Trophoblast cell (in vitro differentiated cells and primary cell): ENCODE measurements at places on chromosomes 6 and 20.

- H3K4me3 ChIP-seq = no peak overlapping the region
- no peaks in the 10 kb centered on the region for H3K4me1 ChIP-seq
Observed at GRCh38 chr20:61621035-61621730, 369.1 kb downstream of the CDH4 start.

GRCh38 chr6:19311786-19312185 lies 525.4 kb upstream of the ID4 start:
- H3K27me3 ChIP-seq = no peaks in the 10 kb centered on the region
- H3K4me1 ChIP-seq = peaks cover 4% of the 10 kb centered on the region
- H3K27ac ChIP-seq = no peak overlapping the region
- DNase-seq = no peak

GRCh38 chr20:16364320-16364687 lies 208.9 kb downstream of the KIF16B start:
- no peak overlapping the region for H3K4me3 ChIP-seq
- no peak overlapping the region for H3K27ac ChIP-seq
- no peak for DNase-seq
- H3K4me1 ChIP-seq = no peaks in the 10 kb centered on the region
- peaks cover 13% of the 10 kb centered on the region for H3K36me3 ChIP-seq

- H3K36me3 ChIP-seq = no peaks in the 10 kb centered on the region
- H3K27ac ChIP-seq = no peak overlapping the region
- no peaks in the 10 kb centered on the region for H3K4me1 ChIP-seq
- H3K4me3 ChIP-seq = no peak overlapping the region
- H3K27me3 ChIP-seq = peaks cover 6% of the 10 kb centered on the region
Observed at GRCh38 chr6:84779917-84780316, 15.5 kb upstream of the TBX18 start.

- H3K36me3 ChIP-seq = no peaks in the 10 kb centered on the region
- H3K4me3 ChIP-seq = no peak overlapping the region
- no peak overlapping the region for H3K27ac ChIP-seq
- no peaks in the 10 kb centered on the region for H3K4me1 ChIP-seq
Observed at GRCh38 chr6:141443032-141443431, 689.7 kb upstream of the GJE1 start.

- no peak overlapping the region for H3K27ac ChIP-seq
- H3K4me1 ChIP-seq = peaks cover 18% of the 10 kb centered on the region
- no peaks in the 10 kb centered on the region for H3K27me3 ChIP-seq
- H3K4me3 ChIP-seq = no peak overlapping the region
Observed at GRCh38 chr6:30821862-30822784, 62.2 kb upstream of the DDR1 start.

- H3K4me3 ChIP-seq = no peak overlapping the region
- no peaks in the 10 kb centered on the region for H3K27me3 ChIP-seq
- no peaks in the 10 kb centered on the region for H3K36me3 ChIP-seq
Observed at GRCh38 chr6:146984251-146984924, 219.8 kb upstream of the STXBP5 start.

- no peak overlapping the region for H3K4me3 ChIP-seq
- no peaks in the 10 kb centered on the region for H3K27me3 ChIP-seq
- H3K27ac ChIP-seq = no peak overlapping the region
- H3K4me1 ChIP-seq = peaks cover 8% of the 10 kb centered on the region
Observed at GRCh38 chr20:34528921-34529297, 12.7 kb downstream of the DYNLRB1 start.

GRCh38 chr6:147169529-147169928 lies 34.7 kb upstream of the STXBP5 start:
- no peaks in the 10 kb centered on the region for H3K36me3 ChIP-seq
- DNase-seq = peak; percentile 71
- H3K27ac ChIP-seq = no peak overlapping the region
- no peaks in the 10 kb centered on the region for H3K27me3 ChIP-seq
- no peak overlapping the region for H3K4me3 ChIP-seq
- no peaks in the 10 kb centered on the region for H3K4me1 ChIP-seq

- peaks cover 31% of the 10 kb centered on the region for H3K4me1 ChIP-seq
- H3K27ac ChIP-seq = no peak overlapping the region
- H3K36me3 ChIP-seq = no peaks in the 10 kb centered on the region
Observed at GRCh38 chr20:50678169-50678898, 13.0 kb downstream of the RIPOR3 start.

DNA sequence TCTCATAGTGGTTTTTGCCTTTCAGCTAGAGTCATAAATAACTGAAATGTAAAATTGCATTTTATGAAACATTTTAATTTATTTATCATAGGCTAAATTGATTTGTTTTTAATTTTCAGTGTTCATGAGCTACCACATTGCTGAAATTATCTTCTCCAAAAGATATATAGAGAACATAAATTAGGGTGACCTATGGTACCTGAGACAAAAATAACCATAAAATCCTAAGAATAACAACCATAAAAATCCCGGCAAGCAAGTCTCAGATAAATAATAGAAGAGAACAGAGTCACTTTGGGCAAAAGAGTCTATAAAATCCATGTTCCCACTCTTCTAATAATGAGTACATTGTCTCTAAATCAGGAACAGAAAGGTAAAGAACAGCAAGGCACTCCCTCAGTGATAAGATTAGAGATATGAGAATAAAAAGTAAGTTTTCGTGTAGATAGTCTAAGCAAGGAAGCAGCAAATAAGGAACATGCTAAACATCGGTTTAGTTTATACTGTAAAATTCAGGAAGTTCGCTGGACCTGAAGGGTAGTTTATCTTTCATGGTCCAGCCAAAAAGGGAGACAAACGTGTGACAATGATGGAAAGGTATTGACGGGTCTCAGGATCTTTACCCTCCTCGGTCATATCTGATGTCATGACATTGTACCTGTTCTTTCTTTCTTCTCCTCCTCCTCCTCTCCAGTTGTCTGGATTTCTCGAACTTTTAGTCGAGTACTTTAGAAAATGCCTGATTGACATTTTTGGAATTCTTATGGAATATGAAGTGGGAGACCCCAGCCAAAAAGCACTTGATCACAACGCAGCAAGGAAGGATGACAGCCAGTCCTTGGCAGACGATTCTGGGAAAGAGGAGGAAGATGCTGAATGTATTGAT lies 117.6 kb downstream of the TMEM242 start:
- no peak overlapping the region for H3K4me3 ChIP-seq
- H3K36me3 ChIP-seq = peaks cover 28% of the 10 kb centered on the region
- no peak overlapping the region for H3K27ac ChIP-seq
- no peak for DNase-seq

DNA sequence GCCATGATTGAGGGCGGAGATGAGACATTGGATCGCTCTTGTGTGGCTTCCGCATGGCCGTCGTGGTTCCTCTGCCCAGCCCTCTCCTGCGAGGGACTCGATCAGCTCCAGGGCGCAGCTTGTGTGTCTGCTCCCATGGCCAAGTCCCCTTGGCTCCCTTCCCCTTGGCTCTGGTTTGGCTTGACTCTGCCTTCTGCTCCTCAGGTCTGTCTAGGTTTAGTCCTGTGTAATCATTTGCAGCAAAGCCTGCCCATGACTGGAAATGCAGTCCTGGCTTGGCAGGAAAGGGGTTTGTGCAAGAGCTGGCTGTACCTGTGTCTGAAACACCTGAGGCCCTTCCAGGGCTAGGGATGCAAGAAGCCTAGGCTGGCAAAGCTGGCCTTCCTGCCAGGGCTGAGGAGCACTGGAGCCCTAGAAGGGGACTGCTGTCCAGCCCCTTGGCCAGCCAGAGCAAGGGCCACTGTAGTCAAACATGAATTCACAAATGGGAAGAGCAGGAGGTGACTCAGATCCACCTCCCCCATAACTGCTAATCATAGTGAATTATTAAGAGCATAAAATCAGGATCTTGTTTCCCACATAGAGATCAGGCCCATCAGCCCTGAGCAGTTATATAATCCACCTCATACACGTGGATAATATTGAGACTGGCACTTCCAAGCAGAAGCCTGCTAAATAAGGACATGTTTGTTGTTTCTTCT lies 196.8 kb downstream of the FARS2 start:
- no peaks in the 10 kb centered on the region for H3K36me3 ChIP-seq
- DNase-seq = no peak
- no peaks in the 10 kb centered on the region for H3K4me1 ChIP-seq
- H3K4me3 ChIP-seq = no peak overlapping the region
- H3K27ac ChIP-seq = no peak overlapping the region
- H3K27me3 ChIP-seq = no peaks in the 10 kb centered on the region

DNA sequence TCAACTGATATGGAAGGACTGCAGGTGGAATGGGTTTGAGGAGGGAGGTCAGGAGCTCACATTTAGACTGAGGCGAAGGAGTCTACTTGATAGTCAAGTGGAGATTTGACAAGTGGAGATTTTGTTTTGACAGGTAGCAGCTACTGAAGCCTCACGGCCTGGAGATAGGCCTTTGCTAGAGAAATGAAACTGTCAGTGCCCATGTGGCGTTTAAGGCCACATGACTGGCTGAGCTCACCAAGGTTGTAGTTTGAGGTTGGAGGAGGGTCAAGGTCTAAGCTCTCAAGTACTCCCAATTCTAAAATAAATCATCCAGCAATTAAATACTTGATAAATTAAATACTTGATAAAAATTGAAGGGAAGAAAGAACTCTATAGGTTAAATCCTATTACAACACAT lies 80.1 kb upstream of the C6orf118 start:
- no peaks in the 10 kb centered on the region for H3K27me3 ChIP-seq
- no peak overlapping the region for H3K27ac ChIP-seq
- no peak overlapping the region for H3K4me3 ChIP-seq
- no peaks in the 10 kb centered on the region for H3K36me3 ChIP-seq
- DNase-seq = no peak
- no peaks in the 10 kb centered on the region for H3K4me1 ChIP-seq

DNA sequence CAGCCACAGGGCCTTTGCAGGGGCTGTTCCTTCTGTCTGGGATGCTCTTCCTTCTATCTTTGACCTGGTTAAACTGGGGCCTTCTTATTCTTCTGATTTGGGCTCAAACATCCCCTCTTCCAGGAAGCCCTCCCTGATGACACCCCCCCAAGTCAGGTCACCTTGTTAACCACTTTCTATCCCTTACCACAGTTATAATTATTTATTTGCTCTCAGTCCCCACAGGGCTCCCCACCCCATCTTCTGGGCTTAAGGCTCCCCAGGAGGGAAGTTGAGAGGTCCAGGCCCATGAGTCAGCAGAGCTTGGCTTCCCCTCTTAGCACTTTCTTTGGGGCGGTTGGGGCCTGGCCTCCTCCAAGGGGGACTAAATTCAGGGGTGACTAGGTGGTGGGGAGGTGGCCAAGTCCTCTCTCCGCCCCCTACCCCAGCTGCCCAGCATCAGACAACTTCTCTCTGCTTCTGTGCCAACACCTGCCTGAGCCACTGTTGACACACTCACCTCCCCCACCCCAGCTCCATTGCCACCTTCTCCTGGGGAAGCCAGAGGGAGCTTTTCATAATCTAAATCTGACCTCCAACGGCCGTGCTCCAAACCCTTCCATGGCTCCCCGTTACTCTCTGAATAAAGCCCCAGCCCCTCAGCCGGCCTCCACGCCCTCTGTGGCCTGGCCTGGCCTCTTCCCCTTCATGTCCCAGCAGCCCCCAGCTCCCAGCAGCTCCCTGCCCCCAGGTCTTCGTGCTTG lies 70.0 kb downstream of the CEBPB start:
- no peaks in the 10 kb centered on the region for H3K27me3 ChIP-seq
- H3K4me3 ChIP-seq = no peak overlapping the region
- H3K36me3 ChIP-seq = no peaks in the 10 kb centered on the region
- H3K27ac ChIP-seq = no peak overlapping the region
- no peak for DNase-seq
- peaks cover 9% of the 10 kb centered on the region for H3K4me1 ChIP-seq

- peak overlapping the region; percentile 14 for H3K27ac ChIP-seq
- no peak overlapping the region for H3K4me3 ChIP-seq
- H3K27me3 ChIP-seq = no peaks in the 10 kb centered on the region
- peaks cover 53% of the 10 kb centered on the region for H3K4me1 ChIP-seq
- H3K36me3 ChIP-seq = peaks cover 16% of the 10 kb centered on the region
Observed at GRCh38 chr20:63858393-63859165, 2.7 kb upstream of the ABHD16B start.

GRCh38 chr6:30345852-30346251 lies 896 bp downstream of the RPP21 start:
- peaks cover 14% of the 10 kb centered on the region for H3K36me3 ChIP-seq
- DNase-seq = no peak
- H3K27ac ChIP-seq = no peak overlapping the region
- peaks cover 4% of the 10 kb centered on the region for H3K4me1 ChIP-seq
- no peaks in the 10 kb centered on the region for H3K27me3 ChIP-seq

DNA sequence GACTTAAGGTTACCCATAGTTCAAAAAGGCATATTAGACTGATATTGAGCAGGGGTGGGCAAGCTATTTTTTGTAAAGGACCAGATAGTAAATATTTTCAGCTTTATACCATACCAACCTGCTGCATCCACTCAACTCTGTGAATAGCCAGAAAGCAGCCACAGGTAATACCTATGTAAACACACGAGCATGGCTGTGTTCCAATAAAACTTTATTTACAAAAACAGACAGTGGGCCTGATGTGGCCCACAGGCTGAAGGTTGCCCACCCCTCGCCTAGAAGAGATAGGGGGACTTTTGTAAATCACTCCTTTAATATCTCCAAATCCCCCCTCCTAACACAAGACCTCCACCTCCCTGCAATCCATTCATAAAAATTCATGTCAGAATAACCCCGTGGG lies 64.4 kb downstream of the PSMG4 start:
- no peak overlapping the region for H3K27ac ChIP-seq
- no peak for DNase-seq
- H3K4me1 ChIP-seq = peaks cover 7% of the 10 kb centered on the region

- no peak for DNase-seq
- H3K4me3 ChIP-seq = no peak overlapping the region
- peaks cover 6% of the 10 kb centered on the region for H3K27me3 ChIP-seq
Observed at GRCh38 chr20:62485701-62486089, 9.9 kb upstream of the GATA5 start.

GRCh38 chr20:31872406-31872805 lies 2.0 kb downstream of the TTLL9 start:
- DNase-seq = no peak
- H3K27me3 ChIP-seq = peaks cover 36% of the 10 kb centered on the region
- H3K4me1 ChIP-seq = peaks cover 5% of the 10 kb centered on the region

GRCh38 chr6:158557927-158558326 lies 2.0 kb upstream of the TMEM181 start:
- H3K4me1 ChIP-seq = peaks cover 13% of the 10 kb centered on the region
- DNase-seq = no peak
- H3K27ac ChIP-seq = no peak overlapping the region
- H3K4me3 ChIP-seq = no peak overlapping the region
- H3K36me3 ChIP-seq = no peaks in the 10 kb centered on the region
- no peaks in the 10 kb centered on the region for H3K27me3 ChIP-seq
